ENCODE measurements at places on chromosomes 11 and 22.

DNA sequence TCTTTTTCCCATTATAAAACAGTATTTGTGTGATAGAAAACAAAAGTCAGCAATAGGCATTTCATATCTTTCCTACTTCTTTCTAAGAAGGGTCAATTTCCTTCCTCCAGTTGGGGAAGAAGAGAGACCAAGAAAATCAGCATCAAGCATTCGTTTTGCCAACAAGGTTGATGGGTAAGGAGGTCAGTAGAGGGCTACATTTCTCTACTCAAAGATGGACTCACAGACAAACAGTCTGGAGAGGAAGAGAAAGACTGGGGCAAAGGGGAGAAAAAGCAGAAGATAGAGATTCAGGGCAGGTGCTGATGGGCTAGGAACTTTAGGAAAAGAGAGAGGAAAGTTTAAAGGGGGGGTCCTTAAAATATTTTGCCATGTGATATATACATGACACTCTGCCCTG, 8.6 kb upstream of the MTNR1B start:
- no peak for DNase-seq

- no peak for DNase-seq
Observed at GRCh38 chr11:57144075-57144474, 37.7 kb upstream of the LRRC55 start.

DNA sequence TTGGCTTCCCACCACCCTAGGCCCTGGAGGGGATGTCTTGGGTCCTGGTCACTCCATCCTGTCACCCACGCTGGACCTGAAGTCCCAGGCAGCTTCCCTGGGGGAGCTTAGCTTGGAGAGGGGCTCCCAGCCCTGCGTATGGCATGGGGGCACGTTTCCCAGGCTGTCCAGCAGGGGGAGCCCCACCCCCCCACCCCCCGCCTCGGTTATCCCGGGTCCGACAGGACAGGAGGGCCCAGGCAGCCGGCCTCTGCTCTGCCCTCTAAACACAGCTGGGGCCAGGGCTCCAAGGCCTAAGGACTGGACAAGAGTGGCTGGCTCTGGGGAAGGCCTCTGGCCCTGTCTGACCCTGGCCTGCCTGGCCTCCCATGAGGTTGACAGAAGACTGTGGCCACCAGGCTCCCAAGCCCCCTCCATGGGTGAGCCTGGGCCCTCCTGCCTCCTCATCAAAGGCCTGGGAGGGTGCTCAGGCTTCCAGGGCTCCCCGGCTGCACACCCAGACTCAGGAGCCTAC, 104.8 kb downstream of the NECTIN1 start:
- DNase-seq, result no peak

DNA sequence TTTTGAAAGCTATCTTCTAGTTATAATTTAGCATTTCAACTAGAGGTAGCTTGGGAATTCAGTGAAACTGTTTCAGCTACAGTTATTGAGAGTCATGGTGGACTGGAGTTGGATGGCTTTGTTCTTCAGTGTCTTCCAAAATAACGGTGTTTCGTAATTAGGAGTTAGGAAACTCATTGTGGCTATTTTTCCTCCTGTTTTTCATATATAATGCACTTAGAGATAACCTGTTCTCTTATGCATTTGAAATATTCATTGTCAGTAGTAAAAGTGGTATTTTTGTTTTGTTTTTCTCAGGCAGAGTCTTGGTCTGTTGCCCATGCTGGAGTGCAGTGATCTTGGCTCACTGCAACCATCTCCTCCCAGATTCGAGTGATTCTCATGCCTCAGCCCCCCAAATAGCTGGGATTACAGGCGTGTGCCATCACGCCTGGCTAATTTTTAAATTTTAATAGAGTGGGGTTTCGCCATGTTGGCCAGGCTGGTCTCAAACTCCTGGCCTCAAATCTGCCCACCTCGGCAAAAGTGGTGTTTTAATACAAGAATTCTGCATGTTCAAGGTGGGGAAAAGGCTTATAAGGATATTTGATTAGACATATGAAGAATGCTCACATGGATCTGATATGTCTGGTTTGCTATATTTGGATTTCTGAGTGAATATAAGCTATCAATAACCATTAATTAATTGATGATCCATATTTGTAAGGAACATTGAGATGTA, 12.7 kb downstream of the PDHX start:
- no peak for DNase-seq

GRCh38 chr11:61693922-61694601, 13.9 kb downstream of the DAGLA start:
- no peak for DNase-seq

- no peak for DNase-seq
Observed at GRCh38 chr11:44906649-44907048, 44.0 kb downstream of the TP53I11 start.

DNA sequence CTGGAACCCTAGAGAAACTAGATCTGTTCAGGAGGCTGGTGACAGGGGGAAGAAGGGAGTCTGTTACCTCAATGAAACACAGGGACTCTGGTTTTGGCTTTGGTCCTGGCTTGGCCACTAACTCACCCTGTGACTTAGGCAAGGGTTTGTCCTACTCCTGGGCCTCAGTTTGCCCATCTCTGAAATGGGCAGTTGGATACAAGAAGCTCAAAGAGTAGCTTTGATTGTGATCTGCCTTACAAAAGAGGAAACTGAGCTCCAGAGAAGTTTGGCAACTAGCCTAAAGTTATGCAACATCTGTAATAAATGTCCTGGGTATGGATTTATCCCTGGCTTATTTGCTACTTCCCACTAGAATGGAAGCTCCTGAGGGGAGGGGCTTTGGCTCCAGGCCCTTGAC, 24.0 kb upstream of the LMO1 start:
- DNase-seq, result no peak

DNA sequence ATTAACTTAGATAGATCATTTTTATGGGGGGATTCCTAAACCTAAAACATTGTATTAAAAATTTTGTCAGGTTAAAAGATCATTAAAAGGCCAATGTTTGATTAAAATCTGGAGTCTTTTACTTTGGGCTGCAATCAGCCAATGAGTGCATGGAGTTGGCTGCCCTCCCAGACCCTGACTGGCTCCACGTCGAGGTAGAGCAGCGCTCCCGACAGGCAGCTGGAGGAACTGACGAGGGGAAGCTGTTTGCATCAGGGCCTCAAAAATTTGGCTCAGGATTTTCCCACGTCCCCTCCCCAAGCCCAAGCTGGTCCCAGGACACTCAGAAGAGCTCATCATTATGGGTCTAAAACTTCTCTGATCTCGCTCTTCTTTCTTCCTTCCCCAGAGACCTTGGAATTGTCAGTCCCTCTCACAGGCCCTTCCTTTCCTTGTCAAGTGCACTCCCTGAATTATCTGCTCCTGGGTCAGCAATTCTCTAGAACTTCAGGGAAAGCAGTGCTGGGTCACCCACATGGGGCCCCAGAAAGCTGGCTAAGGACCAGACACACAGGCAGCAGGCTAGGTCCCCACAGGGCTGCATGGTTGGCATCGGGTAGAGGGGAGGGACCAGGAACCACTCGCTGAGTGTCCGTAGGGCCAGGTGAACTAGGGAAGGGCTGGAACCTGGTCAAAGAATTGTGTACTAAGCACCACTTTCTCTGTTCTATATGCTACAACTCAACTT, 119.6 kb upstream of the IGLL5 start:
- DNase-seq, result no peak

- no peak for DNase-seq
Observed at GRCh38 chr11:20770414-20770946, 101.1 kb downstream of the NELL1 start.

- DNase-seq, result no peak
Observed at GRCh38 chr11:9820260-9820659, 156.4 kb downstream of the SWAP70 start.

- DNase-seq, result no peak
Observed at GRCh38 chr11:89182773-89183518, 5.3 kb downstream of the TYR start.

DNA sequence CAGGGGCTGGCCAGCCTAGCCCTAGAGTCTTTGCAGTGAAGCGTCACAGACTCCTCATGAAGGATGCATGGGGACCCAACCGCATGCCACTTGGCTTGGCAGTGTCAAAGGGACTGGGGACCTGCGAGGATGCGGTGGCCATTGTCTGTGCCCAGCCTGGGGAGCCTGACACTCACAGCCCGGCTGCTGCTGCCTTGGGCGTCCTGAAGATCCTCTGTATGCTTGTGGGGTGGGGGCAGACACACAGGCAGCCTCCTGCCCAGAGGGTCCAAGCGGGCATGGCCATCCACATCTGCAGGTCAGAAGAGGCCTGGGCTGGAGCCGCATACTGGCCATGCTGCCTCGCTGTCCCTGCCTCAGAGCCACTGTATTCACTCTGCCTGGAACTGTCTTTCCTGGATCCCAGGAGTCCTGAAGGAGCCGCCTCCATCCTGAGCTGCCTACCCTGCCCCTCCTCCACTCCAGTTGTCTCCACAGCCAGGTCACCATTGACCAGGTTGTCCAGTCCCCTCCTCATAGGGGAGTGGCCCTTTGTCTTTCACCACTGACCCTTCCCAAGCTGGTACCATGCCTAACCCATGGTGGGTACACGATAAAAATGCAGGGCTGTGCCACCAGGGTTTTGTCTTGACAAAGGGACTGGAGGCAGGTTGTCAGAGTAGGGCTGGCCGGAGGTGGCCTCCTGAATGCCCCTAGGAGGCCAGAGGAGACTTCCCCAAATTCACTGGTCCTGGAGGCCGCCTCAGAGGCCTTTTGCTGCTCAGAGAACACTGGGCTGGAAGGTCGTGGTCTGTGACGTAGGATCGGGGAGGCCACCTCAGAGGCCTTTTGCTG, 107.0 kb downstream of the KCNQ1OT1 start:
- DNase-seq, result no peak

GRCh38 chr11:130449996-130450769, 1.7 kb downstream of the ADAMTS15 start:
- DNase-seq, result no peak

GRCh38 chr11:131889760-131890581, 519.6 kb downstream of the NTM start:
- DNase-seq, result no peak

DNA sequence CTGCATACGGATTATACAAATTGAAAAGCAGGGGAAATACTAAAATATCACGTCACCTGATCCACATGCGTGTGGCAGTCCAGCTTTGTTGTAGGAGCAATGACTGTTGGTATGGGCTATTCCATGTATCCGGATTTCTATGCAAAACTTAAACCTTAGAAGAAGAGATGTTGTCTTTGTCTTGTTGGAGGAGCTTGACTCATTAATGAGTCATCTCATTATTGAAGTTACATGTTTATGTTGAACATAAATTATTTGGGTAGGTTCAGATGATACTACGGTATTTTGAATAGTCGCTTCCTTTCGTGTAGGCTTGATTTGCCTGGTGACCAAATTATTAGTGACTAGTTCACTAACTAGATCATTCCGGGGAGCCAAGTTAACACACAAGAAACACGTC, 806 bp upstream of the SAAL1 start:
- DNase-seq, result no peak

DNA sequence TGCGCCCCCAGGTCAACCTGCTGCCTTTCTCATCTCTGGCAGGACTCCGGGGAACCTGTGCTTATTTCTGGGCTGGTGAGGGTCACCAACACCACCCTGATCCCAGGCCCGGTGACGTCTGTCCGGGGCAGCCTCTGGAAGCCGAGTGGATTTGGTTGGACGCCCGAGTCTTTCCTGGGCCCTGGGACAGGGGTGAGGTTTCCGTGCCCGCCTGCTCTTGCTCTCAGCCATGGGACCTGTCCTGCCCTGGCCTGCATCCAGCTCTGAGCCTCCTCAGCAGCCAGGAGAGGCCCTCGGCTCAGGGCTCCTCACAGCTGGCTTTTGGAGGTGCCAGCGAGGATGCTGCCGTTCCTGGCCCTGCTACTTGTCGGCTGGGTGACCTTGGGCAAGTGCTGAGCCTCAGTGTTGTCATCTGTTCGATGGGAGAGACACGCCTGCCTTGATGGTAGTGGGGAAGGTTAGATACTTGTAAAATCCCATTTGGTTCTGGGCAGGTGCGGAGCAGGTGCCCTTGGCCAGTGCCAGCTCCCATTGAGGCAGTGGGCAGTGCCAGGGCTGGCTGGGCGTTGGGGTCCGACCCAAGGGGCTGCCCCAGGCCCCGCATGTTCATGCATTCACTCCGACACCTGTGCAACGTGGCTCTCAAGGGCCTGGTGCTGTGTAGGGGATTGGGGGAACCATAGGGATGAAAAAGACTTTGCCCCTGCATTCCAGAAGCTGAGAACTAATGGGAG, 58.9 kb upstream of the THY1 start:
- DNase-seq, result no peak

- no peak for DNase-seq
Observed at GRCh38 chr11:50075856-50076255, 43.2 kb downstream of the OR4C45 start.

GRCh38 chr11:78652843-78653239, 78.2 kb upstream of the NARS2 start:
- no peak for DNase-seq

DNA sequence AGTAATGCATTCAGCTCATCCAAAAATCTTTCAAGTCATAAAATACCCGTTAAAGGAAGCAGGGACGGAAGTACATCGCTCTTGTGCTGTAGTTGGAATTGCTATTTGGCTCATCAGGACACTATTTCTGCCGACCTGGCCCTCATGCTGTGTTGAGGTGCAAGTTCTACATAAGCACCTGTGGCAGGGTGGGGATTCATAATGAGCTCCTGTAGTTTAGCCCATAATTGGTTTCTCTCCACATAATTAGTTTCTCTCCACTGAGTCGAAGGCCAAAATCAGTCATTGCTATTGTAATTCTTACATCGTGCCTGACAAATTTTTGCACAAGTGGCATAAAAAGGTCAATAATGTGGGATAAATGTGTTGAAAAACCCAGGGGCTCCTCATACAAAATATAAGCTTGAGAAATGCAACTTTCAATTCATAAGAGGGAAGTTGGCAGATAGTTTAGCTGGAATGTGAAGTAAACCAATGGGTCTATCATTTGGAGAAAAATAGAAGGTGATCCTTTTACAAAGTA, 14.9 kb upstream of the ISX start:
- DNase-seq, result no peak

DNA sequence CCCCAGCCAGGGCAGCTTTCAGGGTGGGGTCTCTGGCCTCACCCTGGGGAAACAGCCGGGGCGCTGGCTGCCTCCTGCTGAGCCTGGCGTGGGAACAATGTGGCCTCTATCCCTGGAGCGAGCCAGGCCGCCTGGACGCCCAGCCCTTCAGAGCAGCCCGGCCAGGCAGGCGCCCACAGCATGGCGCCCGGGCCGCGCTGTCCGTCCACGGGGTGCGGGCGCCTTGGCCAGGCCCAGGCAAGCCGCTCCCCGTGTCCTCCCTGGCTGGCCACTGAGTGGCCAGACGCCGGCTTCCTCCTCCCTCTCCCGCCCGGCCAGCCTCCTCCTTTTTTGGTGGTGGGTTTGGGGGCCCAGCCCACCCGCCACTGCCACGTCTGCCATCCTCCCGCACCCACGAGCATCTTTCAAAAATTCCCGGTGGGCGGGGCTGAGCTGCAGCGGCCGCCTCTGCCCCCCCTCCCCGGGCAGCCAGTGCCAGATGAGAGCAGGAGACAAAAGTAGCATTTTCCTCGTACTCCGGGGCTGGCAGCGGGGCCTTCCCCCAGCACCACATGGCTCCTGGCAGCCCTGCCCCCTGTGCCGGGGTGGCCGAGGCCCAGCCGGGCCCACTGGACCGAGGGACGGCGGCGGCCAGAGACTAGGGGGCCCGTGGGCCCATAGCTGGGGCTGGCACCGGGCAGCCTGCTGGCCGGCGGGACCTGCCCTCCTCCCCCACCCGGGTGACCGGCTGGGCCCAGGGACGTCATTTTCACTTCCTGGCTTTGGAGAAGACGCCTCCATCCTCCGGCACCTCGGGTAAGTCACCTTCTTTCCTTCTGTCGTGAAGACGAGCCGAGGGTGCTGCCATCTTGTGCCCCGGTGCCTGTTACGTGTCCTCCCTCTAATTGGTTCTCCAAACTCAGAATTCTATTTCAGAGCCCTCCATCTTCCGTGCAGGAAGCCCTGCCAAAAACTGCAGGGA, 70.2 kb upstream of the PPARA start:
- DNase-seq, result no peak
